Caco-2 (cell line): ENCODE measurements at places on chromosomes 7 and 10.

- DNase-seq: no peak
These were observed 88.0 kb downstream of the RAPGEF5 start for GRCh38 chr7:22268884-22269421.

DNA sequence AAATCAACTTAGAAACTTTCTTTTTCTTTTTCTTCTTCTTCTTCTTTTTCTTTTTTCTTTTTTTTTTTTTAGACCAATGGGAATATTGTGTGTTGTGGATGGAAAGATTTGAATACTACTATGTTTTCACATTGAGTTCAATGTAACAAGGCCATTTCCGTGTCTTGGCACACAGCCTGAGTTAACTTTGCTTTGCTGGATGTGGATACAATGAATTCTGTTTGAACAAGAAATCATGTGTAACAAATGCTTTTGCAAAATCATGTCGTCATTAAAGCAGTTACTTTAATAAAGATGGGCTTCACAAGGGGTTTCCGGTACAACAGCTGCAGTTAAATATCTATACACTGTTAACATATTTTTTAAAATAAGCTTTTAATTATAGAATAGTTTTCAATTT is 13.5 kb upstream of the ENTPD1 start:
- no peak for DNase-seq

DNA sequence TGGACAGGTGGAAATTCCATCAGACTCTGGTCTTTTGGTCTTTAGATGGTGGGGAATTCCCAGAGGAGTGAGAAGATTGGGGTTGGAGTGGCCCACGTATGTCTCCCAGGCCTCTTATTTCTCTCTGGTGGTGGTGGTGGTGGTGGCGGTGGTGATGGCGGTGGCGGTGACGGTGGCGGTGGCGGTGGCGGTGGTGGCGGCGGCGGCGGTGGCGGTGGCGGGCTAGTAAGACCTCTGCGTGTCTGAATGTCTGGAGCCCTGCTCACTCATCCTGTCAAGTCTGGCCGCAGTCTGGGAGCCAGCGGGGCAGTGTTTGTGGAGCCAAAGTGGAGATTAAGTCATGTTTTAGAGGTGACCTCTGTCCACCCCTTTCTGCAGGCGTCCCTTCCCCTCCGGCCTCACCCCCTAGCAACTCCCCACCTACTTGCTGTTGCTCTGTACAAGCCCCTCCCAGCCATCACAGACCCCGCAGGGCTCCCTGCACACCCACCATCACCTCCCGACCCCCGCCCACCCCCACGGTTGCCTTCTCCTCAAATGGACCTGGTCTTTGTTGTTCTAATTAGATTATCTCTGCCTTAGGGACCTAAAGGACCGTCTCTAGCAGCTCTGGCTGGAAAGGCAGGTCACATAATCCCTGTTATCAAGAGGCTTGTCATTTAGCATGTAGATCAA is 165.0 kb upstream of the TBX20 start:
- no peak for DNase-seq

GRCh38 chr7:159070431-159071148 is 74.1 kb downstream of the VIPR2 start:
- DNase-seq: no peak

GRCh38 chr7:14762561-14762960 is 140.0 kb downstream of the DGKB start:
- DNase-seq: no peak

- DNase-seq: no peak
These were observed 682.2 kb upstream of the ANKRD30A start for GRCh38 chr10:36443233-36443632.

DNA sequence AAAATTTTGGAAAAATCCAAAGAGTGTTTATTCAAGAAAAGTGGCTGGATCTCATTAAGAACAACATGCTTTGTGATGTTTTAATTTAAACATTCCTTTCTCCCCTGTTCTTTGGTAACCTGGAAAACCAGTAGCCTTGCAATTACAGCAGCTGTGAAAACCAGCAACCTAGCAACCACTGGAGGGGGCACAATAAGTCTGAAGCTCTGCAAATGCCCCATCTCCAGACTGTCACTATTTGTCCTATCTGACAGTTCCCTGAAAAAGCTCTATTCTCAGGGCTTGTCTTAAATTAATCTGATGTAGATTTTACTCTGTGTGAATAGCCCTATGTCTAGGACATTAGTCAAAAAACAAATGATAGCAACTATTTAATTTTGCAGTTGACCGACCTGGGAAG is 137.6 kb upstream of the THSD7A start:
- DNase-seq: no peak
